Melanocyte of skin (primary cell): ENCODE measurements at places on chromosomes 11 and 22. TPM values are rescaled to one million over a fixed set of nuclear protein-coding genes. Genes with fewer than 3 reads are reported as not detected.

The OR5P2 gene
- total RNA-seq: not detected in 2 replicates

The RBMXL2 gene
- not detected in 2 replicates for total RNA-seq

The GSTT2B gene
- 2.6 and 2.7 TPM in 2 replicates for total RNA-seq

The KRTAP5-10 gene
- total RNA-seq: not detected in 2 replicates

The ISX gene
- not detected in 2 replicates for total RNA-seq

The PPFIA1 gene
- 86.0 and 93.0 TPM in 2 replicates for total RNA-seq

The KDM4E gene
- total RNA-seq: not detected in 2 replicates

The SHANK2 gene
- total RNA-seq: under 0.01 TPM in 1 of 2 replicates, not detected in the other

The APOBEC3A gene
- total RNA-seq: not detected in 2 replicates

The KCNQ1OT1 gene
- 0.69 and 5.1 TPM in 2 replicates for total RNA-seq

The CRACR2B gene
- 0.67 TPM in 1 of 2 replicates, not detected in the other for total RNA-seq

The KCNJ1 gene
- not detected in 2 replicates for total RNA-seq

The KCNJ11 gene
- total RNA-seq: under 0.01 TPM in 1 of 2 replicates, not detected in the other

The THY1 gene
- total RNA-seq: 2.4 and 14.2 TPM in 2 replicates

The MMP12 gene
- not detected in 2 replicates for total RNA-seq

The ELMOD1 gene
- total RNA-seq: not detected in 2 replicates

The NPTXR gene
- total RNA-seq: under 0.01 and 0.31 TPM in 2 replicates

The TTC36 gene
- 0.34 and 0.36 TPM in 2 replicates for total RNA-seq

The VWCE gene
- under 0.01 and 0.33 TPM in 2 replicates for total RNA-seq

The PRAME gene
- under 0.01 TPM in 1 of 2 replicates, not detected in the other for total RNA-seq

The CYP2D6 gene
- total RNA-seq: 0.34 and 0.36 TPM in 2 replicates

The SLC2A11 gene
- total RNA-seq: 6.0 and 12.6 TPM in 2 replicates

The STK33 gene
- under 0.01 TPM in 1 of 2 replicates, not detected in the other for total RNA-seq

The ZBTB16 gene
- 0.31 and 0.67 TPM in 2 replicates for total RNA-seq

The EXPH5 gene
- under 0.01 and 0.15 TPM in 2 replicates for total RNA-seq

The PNPLA5 gene
- total RNA-seq: not detected in 2 replicates

The ADM2 gene
- under 0.01 and 1.0 TPM in 2 replicates for total RNA-seq

The MGAT3 gene
- total RNA-seq: under 0.01 TPM in 1 of 2 replicates, not detected in the other

The KIF18A gene
- total RNA-seq: 24.0 and 30.2 TPM in 2 replicates

The FOXR1 gene
- total RNA-seq: not detected in 2 replicates

The RIBC2 gene
- 3.7 and 4.5 TPM in 2 replicates for total RNA-seq

The OR6T1 gene
- not detected in 2 replicates for total RNA-seq

The CD3G gene
- total RNA-seq: not detected in 2 replicates

The HEPN1 gene
- not detected in 2 replicates for total RNA-seq

The SEPTIN3 gene
- 4.3 and 10.3 TPM in 2 replicates for total RNA-seq

The C11orf42 gene
- total RNA-seq: not detected in 2 replicates

The OR52E1 gene
- not detected in 2 replicates for total RNA-seq

The KCNJ5 gene
- not detected in 2 replicates for total RNA-seq

The OR51I1 gene
- total RNA-seq: 0.34 TPM in 1 of 2 replicates, not detected in the other

The SEC14L6 gene
- 0.34 TPM in 1 of 2 replicates, not detected in the other for total RNA-seq

The POTEH gene
- not detected in 2 replicates for total RNA-seq

The BIRC3 gene
- 0.46 and 0.67 TPM in 2 replicates for total RNA-seq

The PIH1D2 gene
- total RNA-seq: 1.3 and 3.4 TPM in 2 replicates

The SHISAL1 gene
- under 0.01 TPM in 2 replicates for total RNA-seq

The OR52H1 gene
- total RNA-seq: 0.36 and 0.69 TPM in 2 replicates

The POU2AF2 gene
- total RNA-seq: not detected in 2 replicates

The PATZ1 gene
- 21.1 and 24.6 TPM in 2 replicates for total RNA-seq

The HBG2 gene
- total RNA-seq: not detected in 2 replicates

The OPCML gene
- not detected in 2 replicates for total RNA-seq

The B3GAT1 gene
- total RNA-seq: 0.67 and 3.1 TPM in 2 replicates

The GPR83 gene
- not detected in 2 replicates for total RNA-seq

The MCM5 gene
- total RNA-seq: 64.3 and 71.9 TPM in 2 replicates

The ZNF280A gene
- 0.33 and 1.2 TPM in 2 replicates for total RNA-seq

The ACAT1 gene
- total RNA-seq: 72.2 and 75.9 TPM in 2 replicates

The LRRC74B gene
- total RNA-seq: not detected in 2 replicates

The OR4C11 gene
- total RNA-seq: not detected in 2 replicates

The PRDM11 gene
- total RNA-seq: 3.8 and 6.2 TPM in 2 replicates

The MICAL2 gene
- total RNA-seq: 3.0 and 7.1 TPM in 2 replicates
